A172 (cell line): ENCODE measurements at places on chromosomes 7 and 10. TPM values are rescaled to one million over a fixed set of nuclear protein-coding genes. Genes with fewer than 3 reads are reported as not detected.

CRHR2 gene
- total RNA-seq: not detected in 2 replicates

ANKRD61 gene
- total RNA-seq: 1.0 TPM in 1 of 2 replicates, not detected in the other

SAMD9 gene
- total RNA-seq: 24.1 TPM in 2 replicates

LEP gene
- total RNA-seq: not detected in 2 replicates

CISD1 gene
- 31.9 and 71.3 TPM in 2 replicates for total RNA-seq

DTX2 gene
- 18.0 and 36.7 TPM in 2 replicates for total RNA-seq

ASZ1 gene
- total RNA-seq: not detected in 2 replicates

GNG11 gene
- 24.1 and 27.9 TPM in 2 replicates for total RNA-seq

FGFR2 gene
- 0.19 TPM in 1 of 2 replicates, not detected in the other for total RNA-seq

CLDN4 gene
- 31.4 and 35.4 TPM in 2 replicates for total RNA-seq

COBL gene
- total RNA-seq: 1.0 and 1.6 TPM in 2 replicates
